Hepatocyte (in vitro differentiated cells): ENCODE measurements at places on chromosomes 4 and X.

- DNase-seq, result no peak
Measured at GRCh38 chrX:8192276-8192675, 21.2 kb upstream of the VCX2 start.

GRCh38 chrX:31706466-31706865 lies 634.6 kb upstream of the FTHL17 start:
- DNase-seq, result peak; percentile 4

DNA sequence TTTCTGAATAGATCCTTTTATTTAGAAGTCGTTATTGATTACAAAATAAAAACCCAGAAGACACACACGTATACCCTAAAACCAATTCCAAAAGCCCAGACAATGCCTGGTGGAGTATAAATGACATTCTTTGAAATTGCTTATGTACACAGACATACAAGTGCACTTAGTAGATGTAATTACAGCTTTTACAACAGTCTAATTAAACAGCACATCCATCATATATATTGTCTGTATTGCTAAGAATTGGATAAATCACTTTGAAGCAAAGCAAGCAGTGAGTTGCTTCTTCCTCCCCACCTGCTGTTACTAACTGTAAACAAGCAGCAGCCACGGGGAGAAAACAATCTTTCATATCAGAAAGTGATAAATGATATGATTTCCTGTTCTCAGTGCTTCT lies 645.7 kb downstream of the TLL1 start:
- no peak for DNase-seq

DNA sequence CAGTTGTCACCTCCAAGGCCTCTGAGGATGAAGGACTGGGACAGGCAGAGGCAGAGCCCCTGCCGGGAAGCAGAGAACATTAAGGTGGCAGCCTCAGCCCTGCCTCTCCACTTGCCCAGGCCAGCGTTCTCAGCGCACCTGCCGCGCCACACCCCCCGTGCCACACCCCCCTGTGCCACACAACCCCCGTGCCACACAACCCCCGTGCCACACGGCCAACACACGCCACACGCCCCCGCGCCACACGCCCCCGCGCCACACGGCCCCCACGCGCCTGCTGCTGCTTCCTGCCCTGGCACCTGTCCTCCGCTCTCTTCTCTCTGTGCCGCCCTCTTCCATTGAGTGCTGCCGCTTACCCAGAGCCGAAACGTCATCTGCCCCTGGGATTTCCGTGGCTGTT lies 58.0 kb upstream of the ZFP42 start:
- no peak for DNase-seq

- peak; percentile 16 for DNase-seq
Measured at GRCh38 chr4:18401425-18401824, 379.9 kb upstream of the LCORL start.

DNA sequence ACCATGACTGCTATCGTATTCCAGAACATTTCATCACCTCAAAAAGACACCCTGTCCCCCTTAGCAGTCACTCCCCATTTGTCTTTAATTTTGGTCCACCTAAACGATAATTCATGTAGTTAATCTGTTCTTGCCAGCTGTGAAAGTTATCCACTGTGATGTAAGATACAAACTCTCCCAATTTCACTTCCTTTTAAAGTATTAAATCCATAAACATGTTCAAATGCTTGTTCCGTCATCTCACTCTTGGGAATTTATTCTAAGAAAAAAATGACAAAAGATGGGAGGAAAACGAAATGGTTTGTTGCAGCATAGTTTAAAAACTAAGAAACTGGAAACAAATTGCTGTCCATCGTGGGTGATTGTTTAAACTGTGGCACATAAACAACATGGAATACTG lies 53.7 kb upstream of the IRF2 start:
- DNase-seq, result no peak

- DNase-seq, result no peak
Measured at GRCh38 chr4:184850018-184850417, 24.2 kb upstream of the ACSL1 start.

GRCh38 chrX:19017271-19017670 lies 33.4 kb upstream of the PHKA2 start:
- peak; percentile 28 for DNase-seq

DNA sequence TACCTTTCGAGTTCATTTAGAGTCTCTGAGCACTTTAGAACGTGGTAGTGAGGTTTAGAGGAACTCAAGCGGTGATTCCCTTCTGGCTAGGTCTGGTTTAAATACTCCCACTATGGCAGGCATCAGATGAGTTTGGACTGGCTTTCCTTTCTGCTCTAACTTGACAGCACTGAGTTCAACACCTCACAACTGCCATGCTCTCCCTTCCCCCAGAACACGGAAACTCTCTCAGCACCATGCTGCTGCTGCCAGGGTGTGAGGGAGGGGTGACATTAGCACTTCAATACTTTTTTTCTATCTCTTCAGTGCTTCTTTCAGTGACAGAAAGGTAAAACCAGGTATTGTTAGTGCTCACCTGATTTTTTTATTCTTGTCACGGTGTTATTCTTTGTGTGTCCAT lies 234.5 kb upstream of the AGTR2 start:
- no peak for DNase-seq

- peak; percentile 83 for DNase-seq
Measured at GRCh38 chr4:74038425-74039314, at the start of gene CXCL3. TSS of gene CXCL3 (minus strand) at chr4:74038689. CDS start at chr4:74038611, 78 bp downstream.

GRCh38 chrX:136310411-136310810 lies 9.6 kb downstream of the ADGRG4 start:
- no peak for DNase-seq

- no peak for DNase-seq
Measured at GRCh38 chr4:112280386-112281056, 5.2 kb downstream of the TIFA start.

GRCh38 chr4:173367285-173367684 lies 3.5 kb upstream of the SAP30 start:
- no peak for DNase-seq

DNA sequence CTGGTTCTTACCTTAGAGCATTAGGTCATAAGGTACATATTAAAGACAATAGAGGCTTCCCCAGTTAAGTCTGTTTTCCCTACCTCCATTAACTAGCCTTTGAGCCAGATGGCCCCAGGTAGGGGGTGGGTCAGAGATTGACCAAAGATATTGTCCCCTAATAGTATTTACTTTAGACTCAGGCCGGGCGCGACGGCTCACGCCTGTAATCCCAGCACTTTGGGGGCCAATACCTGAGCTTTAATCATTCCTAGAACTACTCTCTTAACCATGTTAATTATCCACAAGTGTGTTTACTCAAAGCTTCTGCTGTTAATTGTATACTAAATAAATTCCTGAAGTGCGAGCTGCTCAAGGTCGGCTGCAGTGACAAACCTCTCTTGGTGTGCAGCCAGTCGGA lies 28.0 kb upstream of the AMBN start:
- peak; percentile 40 for DNase-seq

DNA sequence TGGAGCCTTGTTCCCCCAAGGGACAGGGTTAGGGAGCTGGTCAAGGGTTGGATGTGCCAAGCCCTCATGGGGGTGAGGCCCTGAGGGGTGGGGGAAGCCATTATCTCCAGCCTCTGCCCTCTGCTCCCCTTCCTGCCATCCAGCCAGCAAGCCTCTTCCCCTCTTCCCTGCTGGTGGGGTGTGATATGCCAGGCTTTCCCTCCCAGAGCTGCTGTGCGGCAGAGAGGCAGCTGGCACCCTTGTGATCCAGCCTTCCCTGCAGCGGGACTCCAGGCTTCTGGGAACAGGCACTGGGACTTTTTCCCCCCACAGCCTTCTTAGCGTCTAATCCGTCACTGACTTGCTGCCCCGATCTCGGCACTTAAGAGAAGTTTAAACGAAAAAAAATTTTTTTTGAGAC lies 6.3 kb downstream of the SSR4 start:
- no peak for DNase-seq

DNA sequence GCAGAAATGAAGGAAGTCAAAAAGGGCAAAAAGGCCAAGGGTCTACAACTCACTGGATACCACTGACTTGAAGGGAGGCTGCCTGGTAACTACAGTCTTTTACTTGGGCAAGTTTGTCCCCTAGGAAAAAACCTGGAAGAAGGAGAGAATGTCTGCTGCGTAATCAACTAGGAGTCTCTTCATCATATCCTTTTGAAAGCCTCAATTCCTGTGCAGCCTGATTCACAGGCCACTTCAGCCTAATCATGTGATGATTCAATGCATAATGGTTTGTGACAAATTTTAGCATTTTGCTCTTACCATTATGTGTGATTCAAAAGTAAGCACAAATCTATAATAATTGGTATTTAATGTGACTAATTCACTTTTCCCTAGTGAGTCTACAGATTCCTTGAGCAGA lies 273.6 kb downstream of the FRMPD4 start:
- no peak for DNase-seq

GRCh38 chrX:39585808-39586207 lies 511.9 kb downstream of the BCOR start:
- no peak for DNase-seq

- DNase-seq, result peak; percentile 64
Measured at GRCh38 chr4:3442959-3443749, 1.4 kb downstream of the HGFAC start.

GRCh38 chr4:112823606-112824005 lies 186.7 kb downstream of the LARP7 start:
- no peak for DNase-seq

DNA sequence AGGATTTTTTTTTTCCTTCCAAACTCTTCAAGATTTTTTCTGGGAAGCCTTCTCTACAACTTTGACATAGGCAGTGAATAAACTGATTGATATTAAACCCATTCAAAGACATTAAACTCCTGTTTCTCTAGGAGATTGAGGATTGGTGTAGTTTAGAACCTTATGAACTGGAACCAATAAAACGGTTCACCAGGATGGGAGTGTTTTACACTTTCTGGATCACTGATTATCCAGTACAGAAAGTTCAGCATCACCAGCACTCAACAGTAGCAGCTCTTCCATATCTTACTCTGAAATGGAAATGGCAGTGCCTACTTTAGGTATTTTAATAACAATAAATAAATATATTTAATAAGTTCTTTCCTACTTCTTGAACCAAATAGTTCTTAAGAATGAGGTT lies 76.7 kb downstream of the BMPR1B start:
- DNase-seq, result no peak

- no peak for DNase-seq
Measured at GRCh38 chrX:104513162-104513561, 52.8 kb upstream of the IL1RAPL2 start.

- DNase-seq, result no peak
Measured at GRCh38 chrX:9794495-9794894, 8.3 kb downstream of the SHROOM2 start.

DNA sequence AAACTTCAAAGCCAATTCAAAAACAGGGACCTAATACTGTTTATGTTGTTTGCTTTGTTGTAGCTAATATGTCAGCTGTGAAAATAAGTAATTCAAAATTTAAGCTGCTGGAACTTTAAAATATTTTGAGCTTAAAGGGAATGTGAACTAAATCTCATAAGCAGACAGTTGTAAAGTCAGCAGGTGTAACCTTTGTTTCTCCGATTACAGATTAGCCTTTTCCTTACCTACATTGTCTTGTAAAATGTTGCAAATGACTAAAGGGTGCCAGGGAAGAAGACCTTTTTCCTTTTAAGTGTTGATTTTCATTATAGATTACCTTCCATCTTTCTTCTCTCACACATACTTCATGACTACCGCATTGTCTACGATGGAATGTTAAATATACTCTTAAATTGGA lies 405.1 kb downstream of the KCNIP4 start:
- DNase-seq, result no peak

GRCh38 chr4:173073939-173074500 lies 94.6 kb upstream of the GALNT7 start:
- no peak for DNase-seq

DNA sequence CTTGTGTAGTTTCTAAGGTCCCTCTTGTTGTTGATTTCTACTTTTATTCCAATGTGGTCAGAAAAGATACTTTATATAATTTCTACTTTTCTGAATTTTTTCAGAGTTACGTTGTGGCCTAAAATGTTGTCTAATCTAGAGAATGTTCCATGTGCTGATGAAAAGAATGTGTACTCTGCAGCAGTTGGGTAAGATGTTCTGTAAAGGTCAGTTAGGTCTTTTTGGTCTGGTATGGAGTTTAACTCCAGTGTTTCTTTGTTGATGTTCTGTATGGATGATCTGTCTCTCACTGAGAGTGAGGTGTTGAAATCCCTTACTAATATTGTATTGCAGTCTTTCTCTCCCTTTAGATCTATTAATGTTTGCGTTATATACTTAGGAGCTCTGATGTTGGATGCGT lies 37.0 kb upstream of the GPRIN3 start:
- DNase-seq, result no peak
